Natural killer cell treated with Interleukin-12 subunit alpha and Interleukin-12 subunit beta and Interleukin-15 and Interleukin-18, amount 100 ng/mL, for 72 hours (primary cell): ENCODE measurements at places on chromosomes 2 and 18. TPM values are rescaled to one million over a fixed set of nuclear protein-coding genes. Genes with fewer than 3 reads are reported as not detected.

FAM237A gene
- total RNA-seq = not detected

ALPP gene
- total RNA-seq = not detected

NRP2 gene
- 1.5 TPM for total RNA-seq

DNA sequence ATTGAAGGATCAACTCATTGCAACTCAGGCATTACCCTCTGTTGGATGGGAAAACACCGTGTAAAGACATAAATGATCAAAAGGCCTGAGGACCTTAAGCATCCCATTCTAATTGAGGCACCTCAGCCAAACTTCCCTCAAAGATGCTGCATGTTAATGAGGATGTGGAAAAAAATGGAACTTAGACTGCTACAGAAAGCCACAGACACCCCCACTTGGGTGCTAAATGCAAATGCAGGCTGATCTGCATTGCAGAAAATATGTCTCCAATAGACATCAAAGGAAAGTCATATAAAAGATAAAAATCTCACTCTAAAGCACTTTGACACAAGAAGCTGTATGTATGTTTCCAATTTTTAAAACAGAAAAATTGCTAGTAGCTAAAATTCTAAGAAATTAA is 504.7 kb downstream of the KCNJ3 start:
- no peak overlapping the region for H3K4me3 ChIP-seq
- H3K36me3 ChIP-seq = no peaks in the 10 kb centered on the region
- H3K4me1 ChIP-seq = no peaks in the 10 kb centered on the region
- no peak overlapping the region for H3K27ac ChIP-seq
